Glomerular endothelial cell (primary cell): ENCODE measurements at places on chromosomes 2 and 18. TPM values are rescaled to one million over a fixed set of nuclear protein-coding genes. Genes with fewer than 3 reads are reported as not detected.

SLC11A1 gene
- total RNA-seq = 0.05 TPM in 1 of 2 replicates, not detected in the other

ASPRV1 gene
- total RNA-seq = 0.64 and 0.82 TPM in 2 replicates

EMILIN1 gene
- total RNA-seq = 3.5 and 7.3 TPM in 2 replicates

ASB18 gene
- not detected in 2 replicates for total RNA-seq

EPAS1 gene
- total RNA-seq = 239 and 676 TPM in 2 replicates

GKN1 gene
- total RNA-seq = not detected in 2 replicates

FAM237A gene
- total RNA-seq = not detected in 2 replicates

ALPP gene
- total RNA-seq = not detected in 2 replicates

FHOD3 gene
- 5.6 and 7.8 TPM in 2 replicates for total RNA-seq

CAPN13 gene
- total RNA-seq = not detected in 2 replicates

PPP1R1C gene
- 0.93 and 1.4 TPM in 2 replicates for total RNA-seq

ACVR1 gene
- total RNA-seq = 22.3 and 23.8 TPM in 2 replicates

SOCS6 gene
- 14.6 and 15.7 TPM in 2 replicates for total RNA-seq

TUBA4B gene
- not detected in 2 replicates for total RNA-seq

DSG1 gene
- total RNA-seq = 0.15 TPM in 1 of 2 replicates, not detected in the other
